Activated naive CD4-positive, alpha-beta T cell treated with anti-CD3 and anti-CD28 coated beads, Interleukin-2, amount 10 ng/mL, durations not matched to agents 5 hours and 36 hours (primary cell): ENCODE measurements at places on chromosomes 3 and 15. TPM values are rescaled to one million over a fixed set of nuclear protein-coding genes. Genes with fewer than 3 reads are reported as not detected.

ZMYND10 gene
- 3.0 TPM for total RNA-seq

IGSF11 gene
- 0.99 TPM for total RNA-seq

MED12L gene
- total RNA-seq, result 0.18 TPM

WDR93 gene
- not detected for total RNA-seq

RBM15B gene
- total RNA-seq, result 28.4 TPM

CCNB2 gene
- total RNA-seq, result 68.5 TPM

DAZL gene
- total RNA-seq, result not detected

SHISA5 gene
- total RNA-seq, result 142 TPM

SLC22A13 gene
- 0.50 TPM for total RNA-seq

HTR3E gene
- total RNA-seq, result not detected

CD200R1 gene
- total RNA-seq, result 7.7 TPM

ISLR2 gene
- total RNA-seq, result not detected

VGLL3 gene
- not detected for total RNA-seq

PTPN9 gene
- total RNA-seq, result 33.5 TPM

ZBED2 gene
- total RNA-seq, result 2.3 TPM

CNTN4 gene
- total RNA-seq, result not detected

ERICH6 gene
- total RNA-seq, result 0.36 TPM

RTP3 gene
- total RNA-seq, result not detected

CELSR3 gene
- 8.1 TPM for total RNA-seq

IQGAP1 gene
- 197 TPM for total RNA-seq

RAB6B gene
- total RNA-seq, result not detected

ZNF860 gene
- total RNA-seq, result not detected

AHSG gene
- total RNA-seq, result not detected

LRRC34 gene
- 4.3 TPM for total RNA-seq

TMEM45A gene
- 0.45 TPM for total RNA-seq

CALML4 gene
- 12.3 TPM for total RNA-seq

SEMA3F gene
- not detected for total RNA-seq

ECE2 gene
- not detected for total RNA-seq

ANKUB1 gene
- not detected for total RNA-seq

TRPM1 gene
- not detected for total RNA-seq

HRH1 gene
- total RNA-seq, result 0.13 TPM

SPATA12 gene
- total RNA-seq, result not detected

ETV5 gene
- total RNA-seq, result 2.0 TPM

CLDN16 gene
- not detected for total RNA-seq

SLC24A5 gene
- total RNA-seq, result not detected

DPPA2 gene
- total RNA-seq, result not detected

LYZL4 gene
- not detected for total RNA-seq

CSPG5 gene
- 0.63 TPM for total RNA-seq

FGF7 gene
- total RNA-seq, result not detected

CHRFAM7A gene
- not detected for total RNA-seq

FBXL2 gene
- total RNA-seq, result not detected

DUOXA1 gene
- total RNA-seq, result not detected

ARL14 gene
- total RNA-seq, result not detected
